ENCODE measurements at places on chromosomes 4 and X.

- peak; percentile 2 for DNase-seq
These were observed 263.5 kb downstream of the PABPC4L start for GRCh38 chr4:133938061-133938460.

DNA sequence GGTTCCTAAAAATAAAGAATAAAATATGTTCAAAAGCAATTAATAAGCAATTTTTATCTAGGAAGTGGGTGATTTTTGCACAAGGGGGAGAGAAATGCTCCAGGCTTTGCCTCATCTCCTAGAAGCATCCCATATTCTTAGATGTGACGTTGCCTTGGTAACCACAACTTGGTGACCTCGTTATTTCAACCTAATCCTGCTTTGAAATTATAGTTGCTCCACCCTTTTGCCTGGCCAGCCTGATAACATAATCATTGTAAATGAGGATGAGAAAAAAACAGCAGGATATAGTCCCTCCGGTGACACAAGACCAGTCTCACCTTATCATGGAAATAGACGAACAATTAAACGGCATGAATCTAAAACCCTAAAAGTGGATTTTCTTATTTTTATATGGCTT lies 194.4 kb downstream of the QDPR start:
- no peak for DNase-seq

DNA sequence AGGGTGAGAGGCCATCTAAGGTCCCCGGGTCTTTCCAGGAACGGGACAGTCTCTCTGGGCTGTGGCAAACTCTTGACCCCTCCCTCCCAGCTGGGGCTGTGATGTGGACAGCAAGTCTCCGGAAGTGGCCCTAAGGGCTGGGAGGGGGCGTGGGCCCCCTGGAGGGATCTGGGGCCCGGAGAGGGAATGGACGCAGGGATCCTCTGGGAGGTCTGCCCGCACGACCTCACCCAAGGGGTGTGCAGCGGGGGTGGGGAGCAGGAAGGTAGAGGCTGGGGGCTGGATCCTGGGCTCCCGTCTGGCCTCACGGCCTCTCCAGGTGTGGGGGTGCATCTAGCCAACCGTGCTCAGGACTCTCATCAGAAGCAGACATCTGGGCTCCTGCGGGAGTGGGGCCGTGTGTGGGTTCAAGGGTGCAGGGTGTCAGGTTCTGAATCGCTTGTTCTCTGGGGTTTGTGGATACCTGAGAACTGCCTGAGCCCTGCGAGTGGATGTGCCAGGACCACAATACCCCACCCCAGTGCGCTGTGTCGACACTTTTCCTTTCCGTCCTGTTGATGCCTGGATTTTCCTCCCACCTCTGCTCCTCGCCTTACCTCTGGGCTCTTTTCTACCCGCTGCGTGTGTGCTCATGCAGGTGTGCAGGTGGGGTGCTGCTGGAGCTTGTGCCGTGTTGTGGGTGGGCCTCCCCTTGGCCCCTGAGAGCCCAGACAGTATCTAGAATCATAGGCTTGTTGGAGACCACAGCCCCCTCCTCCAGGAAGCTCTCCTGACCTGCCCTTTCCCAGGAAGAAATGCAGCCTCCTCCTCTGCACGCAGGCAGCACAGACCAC lies 915 bp downstream of the CPZ start:
- no peak for DNase-seq

DNA sequence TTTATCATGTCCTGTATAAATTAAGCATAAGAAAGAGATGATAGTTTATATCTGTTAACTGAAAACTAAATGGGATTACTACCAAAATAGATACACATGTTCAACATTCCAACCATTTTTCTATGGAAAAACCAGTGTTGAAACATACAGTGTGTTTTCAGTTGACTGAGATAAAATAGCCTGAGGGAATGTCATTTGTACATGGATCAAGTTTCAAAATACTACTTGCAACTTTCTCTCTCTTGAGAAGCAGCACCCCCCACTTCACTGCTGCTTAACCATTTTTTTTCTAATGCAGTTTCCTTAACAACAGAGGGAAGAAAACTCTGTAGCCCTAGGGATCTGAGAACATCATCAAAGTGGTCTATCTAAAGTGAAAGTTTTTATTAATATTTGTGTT lies 70.8 kb downstream of the NPNT start:
- peak; percentile 46 for DNase-seq
